ENCODE measurements at places on chromosomes 4 and X.

GRCh38 chrX:129932016-129932820, 26.3 kb downstream of the UTP14A start:
- DNase-seq: peak; percentile 57

DNA sequence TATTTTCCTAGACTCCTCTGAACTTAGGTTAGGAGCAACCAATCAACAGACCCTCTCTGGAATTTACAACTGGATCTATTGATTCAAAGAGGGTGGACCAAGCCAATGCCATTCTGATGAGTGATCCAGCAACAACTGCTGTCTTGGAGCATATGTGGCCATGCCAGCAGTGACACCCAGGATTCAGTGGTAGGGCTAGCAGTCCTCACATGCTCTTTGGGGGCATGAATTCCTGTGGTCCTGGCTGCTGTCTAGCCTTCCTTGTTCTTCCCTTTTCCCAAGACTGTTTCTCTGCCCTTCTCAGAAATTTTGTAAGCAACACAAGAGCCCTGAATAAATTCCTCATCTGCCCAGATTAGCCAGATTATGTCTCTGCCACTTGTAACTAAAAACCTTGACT, 61.5 kb upstream of the GATB start:
- DNase-seq: no peak

DNA sequence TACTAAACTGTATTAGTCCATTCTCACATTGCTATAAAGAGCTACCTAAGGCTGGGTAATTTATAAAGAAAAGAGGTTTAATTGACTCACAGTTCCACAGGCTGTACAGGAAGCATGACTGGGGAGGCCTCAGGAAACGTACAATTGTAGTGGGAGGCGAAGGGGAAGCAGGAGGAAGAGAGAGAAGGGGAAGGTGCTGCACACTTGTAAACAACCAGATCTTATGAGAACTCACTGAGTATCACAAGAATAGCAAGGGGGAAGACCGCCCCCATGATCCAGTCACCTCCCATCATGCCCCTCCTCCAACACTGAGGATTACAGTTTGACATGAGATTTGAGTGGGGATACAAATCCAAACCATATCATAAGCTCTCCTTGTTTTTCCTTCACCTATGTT, 40.9 kb downstream of the RPA4 start:
- no peak for DNase-seq

DNA sequence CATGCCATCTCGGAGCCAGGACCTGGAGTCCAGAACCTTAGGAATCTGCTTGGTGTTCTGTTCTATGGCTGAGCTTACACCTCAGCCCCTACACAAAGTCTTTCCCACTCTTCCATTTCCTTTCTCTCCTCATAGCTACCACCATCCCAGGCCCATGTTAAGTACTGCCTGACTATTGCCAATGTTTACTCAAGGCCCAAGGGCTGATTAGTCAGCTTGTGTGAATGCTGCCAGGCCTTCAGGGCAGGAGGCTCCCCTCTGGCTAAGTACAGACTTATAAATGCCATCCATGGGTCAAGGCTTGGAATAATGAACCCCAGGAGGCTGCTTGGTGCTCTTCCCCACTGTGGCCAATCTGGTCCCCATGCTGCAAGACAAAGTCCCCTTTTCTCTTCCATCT, 411.6 kb upstream of the MAGEB18 start:
- no peak for DNase-seq

- DNase-seq: no peak
Measured at GRCh38 chr4:181278941-181279340, 964.3 kb upstream of the TENM3 start.

DNA sequence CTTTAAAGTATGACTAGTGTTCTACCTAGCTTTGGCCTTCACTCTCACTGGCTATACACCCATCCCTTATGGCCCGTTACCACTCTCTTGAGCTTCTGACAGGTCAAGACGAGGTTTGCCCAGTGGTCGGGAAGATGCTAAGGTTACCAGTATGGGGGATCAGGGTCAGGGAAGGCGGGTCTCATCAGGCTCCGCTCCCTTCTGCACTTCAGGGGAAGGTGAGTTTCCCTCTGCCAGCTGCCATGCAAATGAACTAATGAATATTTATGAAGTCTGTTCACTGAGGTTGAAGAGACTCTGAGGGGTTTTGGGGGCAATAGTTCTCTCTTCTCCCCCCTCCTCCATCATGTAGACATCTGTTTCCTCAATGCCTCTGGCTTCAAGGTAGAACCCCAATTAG, 6.6 kb downstream of the EFNB1 start:
- DNase-seq: no peak

- no peak for DNase-seq
Measured at GRCh38 chr4:151250706-151251105, 26.3 kb upstream of the PRSS48 start.

DNA sequence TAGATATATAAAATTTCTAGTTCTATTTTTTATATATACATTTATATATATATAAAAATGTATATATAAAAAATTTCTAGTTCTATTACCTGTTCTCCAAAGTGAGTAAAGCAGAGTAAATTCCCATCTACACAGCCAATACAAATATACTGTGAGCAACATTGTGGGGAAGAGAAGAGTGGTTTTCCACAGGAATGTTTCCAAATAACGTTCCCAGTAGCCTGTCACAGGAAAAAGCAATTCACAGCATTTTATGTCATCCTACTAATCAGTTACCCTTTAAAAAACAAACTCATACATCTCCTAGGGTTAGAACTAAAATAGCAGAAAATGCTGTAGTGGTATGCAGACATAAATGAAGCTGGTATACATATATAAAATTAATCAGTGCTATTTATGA, 44.5 kb downstream of the AASDH start:
- no peak for DNase-seq

- no peak for DNase-seq
Measured at GRCh38 chr4:78748381-78748780, 27.8 kb upstream of the BMP2K start.

GRCh38 chr4:43853565-43854264, 594.9 kb downstream of the KCTD8 start:
- DNase-seq: no peak
